CD14-positive monocyte (primary cell): ENCODE measurements at places on chromosomes 1 and 21. TPM values are rescaled to one million over a fixed set of nuclear protein-coding genes. Genes with fewer than 3 reads are reported as not detected.

SNAP47 gene
- 25.0 TPM for polyA plus RNA-seq

C8A gene
- not detected for polyA plus RNA-seq

NR0B2 gene
- not detected for polyA plus RNA-seq

LCE3E gene
- polyA plus RNA-seq = not detected

EVI5 gene
- 14.3 TPM for polyA plus RNA-seq

LRRN2 gene
- polyA plus RNA-seq = not detected in 2 replicates

CELSR2 gene
- polyA plus RNA-seq = 0.03 TPM

ATAD3C gene
- not detected for polyA plus RNA-seq

HEYL gene
- polyA plus RNA-seq = 0.15 TPM

ACKR1 gene
- not detected in 2 replicates for polyA plus RNA-seq

VAV3 gene
- polyA plus RNA-seq = 5.4 TPM

APCS gene
- polyA plus RNA-seq = not detected

COL6A1 gene
- 0.09 and 0.11 TPM in 2 replicates for polyA plus RNA-seq

OR2T11 gene
- not detected for polyA plus RNA-seq

AGO3 gene
- polyA plus RNA-seq = 6.3 TPM

UHMK1 gene
- 27.7 TPM for polyA plus RNA-seq

F3 gene
- 0.64 and 3.7 TPM in 2 replicates for polyA plus RNA-seq

CD84 gene
- polyA plus RNA-seq = 15.3 and 31.8 TPM in 2 replicates

LAD1 gene
- polyA plus RNA-seq = not detected in 2 replicates

AQP10 gene
- not detected in 2 replicates for polyA plus RNA-seq

TNFRSF18 gene
- polyA plus RNA-seq = not detected

TMEM125 gene
- polyA plus RNA-seq = not detected

SYT2 gene
- polyA plus RNA-seq = not detected

ASPM gene
- 0.08 TPM for polyA plus RNA-seq

RGS13 gene
- not detected for polyA plus RNA-seq

S100A1 gene
- not detected for polyA plus RNA-seq

TSSK3 gene
- 0.37 and 0.65 TPM in 2 replicates for polyA plus RNA-seq

LEPROT gene
- 74.7 TPM for polyA plus RNA-seq

GPR153 gene
- 0.04 TPM for polyA plus RNA-seq

KCNJ9 gene
- not detected for polyA plus RNA-seq

NBPF11 gene
- polyA plus RNA-seq = 8.1 and 18.6 TPM in 2 replicates

ADAM15 gene
- 202 and 251 TPM in 2 replicates for polyA plus RNA-seq

TDRD10 gene
- not detected for polyA plus RNA-seq

PLA2G2A gene
- not detected for polyA plus RNA-seq

CELA3B gene
- polyA plus RNA-seq = not detected
